ENCODE measurements at places on chromosomes 3 and 15.
A peak's percentile ranks its signal among the peaks of the same experiment; 100 is the strongest.

DNA sequence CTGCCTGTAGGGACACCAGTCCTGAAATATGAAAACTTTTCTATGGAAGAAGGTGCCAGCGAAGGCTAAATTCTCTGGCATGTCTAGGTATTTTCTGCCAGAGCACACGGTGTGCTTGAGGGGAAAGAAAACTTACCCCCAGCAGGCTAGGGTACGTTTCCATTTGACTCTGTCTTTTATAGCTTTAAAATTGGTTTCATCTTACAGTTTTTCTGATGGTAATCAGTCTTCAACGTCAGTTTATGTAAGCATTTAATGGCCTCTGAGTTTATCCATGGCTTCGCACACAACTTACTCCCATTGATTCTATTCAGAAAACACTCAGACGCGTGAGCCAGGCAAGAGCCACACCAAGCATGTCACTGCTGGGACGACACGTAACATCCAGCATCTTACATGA, 249.7 kb downstream of the ADAMTS17 start:
- DNase-seq = no peak

GRCh38 chr15:33150431-33150941, 44.0 kb downstream of the FMN1 start:
- no peak for DNase-seq

DNA sequence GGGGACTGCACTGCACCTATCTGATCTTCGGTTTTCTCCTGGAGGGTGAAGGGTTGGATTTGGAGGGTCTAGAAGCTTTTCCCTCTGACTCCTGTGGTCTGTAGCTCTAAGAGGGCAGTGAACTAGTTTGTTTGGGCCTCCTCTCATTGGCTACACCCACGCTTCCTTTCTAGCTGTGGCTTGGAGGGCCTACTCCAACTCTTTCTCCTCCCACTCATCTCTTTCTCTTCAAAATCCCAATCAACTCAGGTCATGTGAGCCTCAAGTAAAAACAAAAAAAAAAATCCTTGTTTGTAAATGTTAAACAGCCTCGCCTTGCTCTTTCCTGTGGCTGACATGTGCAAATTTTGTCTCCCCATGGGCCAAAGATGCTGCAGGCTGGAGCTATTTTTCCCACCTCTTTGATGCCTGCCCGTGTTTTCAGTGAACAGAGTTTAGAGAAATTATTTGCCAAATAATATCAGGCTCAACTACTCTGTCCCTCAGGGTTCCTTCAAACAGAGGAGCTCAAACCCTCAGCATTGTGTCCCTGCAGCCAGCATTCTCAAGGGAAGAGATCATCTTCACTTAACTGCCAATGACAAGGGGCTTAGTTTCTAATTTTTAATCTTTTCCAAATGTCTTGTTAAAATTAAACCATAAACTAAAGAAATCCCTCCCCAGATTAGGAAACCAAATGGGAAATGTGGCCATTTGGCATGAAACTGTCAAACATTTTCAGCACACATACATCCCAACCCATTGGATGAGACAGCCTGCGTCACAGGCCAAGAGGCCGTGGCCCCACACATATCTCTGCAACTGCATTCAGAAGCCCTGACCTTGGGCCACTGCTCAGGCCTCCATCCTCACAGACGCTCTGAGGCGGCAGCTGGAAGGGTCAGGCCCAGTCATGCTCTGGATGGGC, 114.8 kb upstream of the THBS1 start:
- peak; percentile 80 for DNase-seq

DNA sequence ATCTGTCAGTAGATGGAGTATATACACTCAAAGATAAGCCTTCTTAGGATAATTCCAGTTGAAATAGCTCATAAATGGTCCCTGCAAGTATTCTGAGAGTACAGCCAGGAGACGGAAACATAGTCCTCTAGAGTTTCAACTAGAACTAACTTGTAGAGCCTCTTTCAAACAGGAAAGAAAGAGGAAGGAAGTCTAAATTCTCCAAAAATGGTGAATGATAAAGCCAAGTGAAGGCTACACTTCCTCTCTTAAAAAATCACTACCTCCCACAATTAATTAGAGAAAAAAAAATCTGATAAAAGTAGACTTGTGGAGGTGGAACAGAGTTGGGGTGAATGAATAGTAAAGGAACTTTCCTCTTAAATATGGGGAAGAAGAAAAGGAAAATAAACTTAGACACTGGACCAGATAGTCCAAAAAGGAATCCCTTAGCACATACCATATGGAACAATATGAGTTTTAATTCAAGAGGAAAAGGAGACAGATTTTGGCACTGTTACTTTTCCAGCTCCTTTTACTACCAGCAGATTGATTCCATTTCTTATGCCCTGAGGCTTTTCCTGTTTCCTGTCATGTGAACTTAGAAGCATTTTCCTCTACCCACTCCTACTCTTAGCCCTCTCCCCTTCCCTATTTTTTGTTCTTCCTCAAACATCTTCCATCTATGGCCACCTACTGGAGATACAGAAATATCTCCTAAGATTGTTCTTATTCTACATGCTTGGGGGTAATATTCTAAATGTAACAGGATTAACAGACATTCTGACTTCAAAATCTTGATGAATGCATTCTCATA, 207.6 kb downstream of the CHST2 start:
- no peak for DNase-seq

GRCh38 chr3:2838546-2839157, 271.5 kb downstream of the IL5RA start:
- DNase-seq = no peak

DNA sequence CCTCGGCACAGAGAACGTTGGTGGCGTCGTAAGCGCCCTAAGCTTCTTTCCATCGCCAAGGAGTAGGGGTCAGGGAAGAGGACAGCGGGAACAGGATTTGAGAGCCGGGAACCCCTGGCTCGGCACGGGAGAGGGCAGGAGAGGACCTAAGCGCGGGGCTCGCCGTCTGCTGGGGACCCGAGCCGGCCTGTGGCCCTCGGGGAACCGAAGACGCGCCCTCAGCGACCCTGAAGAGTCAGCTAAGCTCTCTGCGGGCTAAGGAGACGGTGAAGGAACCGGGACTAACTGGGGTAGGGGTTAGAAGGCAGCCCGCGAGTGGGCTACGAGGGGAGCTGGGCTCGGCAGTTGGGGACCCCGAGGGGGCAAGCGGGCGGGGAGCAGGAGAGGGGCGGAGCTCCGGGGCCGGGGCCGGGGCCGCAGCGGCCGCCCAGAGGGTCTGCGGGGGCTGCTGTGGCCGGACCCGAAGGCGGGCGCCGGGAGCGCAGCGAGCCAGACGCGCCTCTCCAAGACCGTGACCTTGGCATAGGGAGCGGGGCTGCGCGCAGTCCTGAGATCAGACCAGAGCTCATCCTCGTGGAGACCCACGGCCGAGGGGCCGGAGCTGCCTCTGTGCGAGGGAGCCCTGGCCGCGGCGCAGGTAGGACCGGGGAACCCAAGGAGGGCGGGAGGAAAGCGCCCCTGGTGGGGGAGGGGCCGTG, 574 bp downstream of the CASR start:
- no peak for DNase-seq

DNA sequence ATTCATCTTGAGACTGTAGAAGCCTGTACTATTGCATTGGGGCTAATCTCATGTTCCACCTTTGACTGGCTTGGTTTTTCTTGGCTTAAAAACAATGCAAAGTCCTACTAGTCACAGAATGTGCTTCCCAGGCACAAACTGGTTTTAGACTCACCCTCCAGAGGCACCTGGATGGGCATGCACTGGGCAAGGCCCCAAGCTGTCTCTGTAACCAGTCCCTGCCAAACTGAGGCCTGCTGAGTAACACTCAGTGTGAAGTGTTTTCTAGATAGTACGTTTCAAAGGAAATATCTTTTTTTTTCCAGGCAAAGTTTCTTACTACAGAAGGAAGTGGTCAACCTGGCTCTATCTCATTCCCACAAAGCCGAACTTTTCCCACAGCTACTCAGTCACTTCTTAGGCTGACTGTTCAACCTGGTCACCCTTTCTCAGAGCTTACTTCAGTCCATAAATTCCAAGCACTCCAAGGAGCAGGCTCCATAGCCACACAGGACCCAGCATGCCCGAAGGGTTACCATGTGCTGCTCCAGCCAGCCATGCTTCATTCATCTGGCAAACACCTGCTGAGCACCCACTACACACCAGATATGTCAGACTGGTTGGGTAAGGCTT, 57.4 kb downstream of the NPTN start:
- peak; percentile 60 for DNase-seq
